Renal cortex interstitium (tissue), 15 donors: ENCODE measurements at places on chromosomes 1 and 21.

GRCh38 chr1:183289051-183289496 lies 103.0 kb downstream of the LAMC2 start:
- DNase-seq, result no peak

GRCh38 chr1:230696722-230697437 lies 17.0 kb downstream of the AGT start:
- no peak for DNase-seq

- DNase-seq, result no peak
These were observed 21.2 kb upstream of the LGALS8 start for GRCh38 chr1:236502579-236502971.

GRCh38 chr21:24223624-24224023 lies 1383.7 kb downstream of the MRPL39 start:
- DNase-seq, result no peak

GRCh38 chr1:100757946-100758345 lies 38.4 kb downstream of the VCAM1 start:
- DNase-seq, result no peak

GRCh38 chr1:219433496-219434131 lies 179.3 kb downstream of the ZC3H11B start:
- DNase-seq, result no peak

DNA sequence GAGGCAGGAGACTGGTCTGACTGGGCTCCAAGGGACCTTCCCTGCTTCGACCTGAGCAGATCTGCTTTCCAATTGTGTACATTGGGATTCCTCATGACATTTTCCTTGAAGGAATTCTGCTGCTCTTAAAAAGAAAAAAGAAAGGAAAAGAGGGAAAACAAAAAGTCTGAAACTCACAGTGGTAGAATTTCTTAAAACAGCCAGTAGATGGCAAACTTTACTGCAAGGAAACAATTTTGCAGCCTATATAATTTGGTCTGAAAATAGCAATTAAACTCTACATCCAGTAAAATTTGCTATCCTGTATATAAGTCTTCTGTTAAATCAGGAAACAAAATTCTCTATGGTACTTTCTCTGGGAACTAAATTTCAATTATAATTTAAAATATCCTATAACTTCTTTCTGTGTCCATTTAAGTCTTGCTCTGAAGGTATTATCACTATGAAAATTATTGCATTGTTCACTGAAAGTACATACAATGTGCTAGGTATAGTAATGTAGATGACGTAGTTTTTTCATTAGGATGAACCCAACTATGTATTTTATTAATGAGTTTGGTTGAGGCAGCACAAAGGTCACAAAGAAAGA lies 59.8 kb downstream of the CRB1 start:
- no peak for DNase-seq

GRCh38 chr1:20037877-20038276 lies 32.1 kb upstream of the PLA2G5 start:
- DNase-seq, result no peak

- DNase-seq, result no peak
These were observed 200.0 kb downstream of the SLC45A1 start for GRCh38 chr1:8517661-8518489.

GRCh38 chr1:183080406-183080805 lies 57.2 kb downstream of the LAMC1 start:
- no peak for DNase-seq
